ENCODE measurements at places on chromosomes 12 and 14. TPM values are rescaled to one million over a fixed set of nuclear protein-coding genes. Genes with fewer than 3 reads are reported as not detected.

DNA sequence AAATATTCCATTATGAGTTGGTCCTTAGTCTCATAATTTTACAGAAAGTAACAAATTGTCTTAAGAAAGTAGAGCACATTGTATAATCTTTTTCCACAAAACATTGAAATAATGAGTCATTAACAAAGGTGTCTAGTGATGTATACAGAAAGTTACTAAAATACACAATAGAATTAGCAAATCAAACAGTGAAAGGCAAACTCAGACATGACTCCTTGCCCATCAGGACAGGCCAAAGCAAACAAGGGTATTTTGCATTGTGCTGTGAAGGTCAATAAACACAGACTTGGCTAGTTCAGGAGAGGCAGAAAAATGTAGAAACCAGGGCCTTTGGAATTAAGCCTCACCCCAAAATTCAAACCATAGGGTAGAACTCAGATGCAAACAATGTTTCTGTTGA, 37.3 kb downstream of the SIX4 start:
- DNase-seq: peak; percentile 15

The KLRK1 gene
- not detected for total RNA-seq

- DNase-seq: no peak
These were observed 98.3 kb downstream of the RTN1 start for GRCh38 chr14:59772233-59772632.

The APOF gene
- not detected for total RNA-seq

The FIGNL2 gene
- 0.50 TPM for total RNA-seq

- DNase-seq: no peak
These were observed 102.2 kb downstream of the PAH start for GRCh38 chr12:102814691-102815367.

Measured in mammary epithelial cell (primary cell).